GM12878 (cell line): ENCODE measurements at places on chromosomes 11 and 22.

GRCh38 chr11:76069001-76069400, 137.3 kb downstream of the WNT11 start:
- no peak for DNase-seq

- no peak for DNase-seq
Measured at GRCh38 chr11:56916587-56916986, 72.1 kb upstream of the OR5AK2 start.

DNA sequence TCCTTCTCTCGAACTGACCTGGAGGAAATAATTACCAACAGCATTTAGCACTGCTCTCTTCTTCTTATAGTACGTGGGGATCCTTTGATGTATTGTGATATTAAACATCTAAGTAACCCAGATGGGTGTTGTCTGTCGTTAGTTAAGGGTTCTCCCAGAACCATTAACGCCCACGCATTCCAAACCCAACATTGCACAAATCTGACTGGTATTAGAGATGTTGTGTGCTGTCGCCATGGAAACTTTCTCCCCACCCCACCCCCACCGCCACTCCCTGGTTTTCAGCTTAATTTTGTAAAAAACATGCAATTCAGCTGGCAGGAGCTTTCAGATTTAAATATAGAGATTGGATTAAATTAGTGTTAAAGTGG, 1495.2 kb downstream of the TBC1D22A start:
- no peak for DNase-seq

- DNase-seq = no peak
Measured at GRCh38 chr11:8927233-8927632, 5.5 kb downstream of the C11orf16 start.

- no peak for DNase-seq
Measured at GRCh38 chr22:49619301-49619700, 208.4 kb downstream of the BRD1 start.

GRCh38 chr22:40276996-40277823, 69.1 kb upstream of the ADSL start:
- no peak for DNase-seq

GRCh38 chr22:25452116-25452700, 112.3 kb upstream of the GRK3 start:
- no peak for DNase-seq

DNA sequence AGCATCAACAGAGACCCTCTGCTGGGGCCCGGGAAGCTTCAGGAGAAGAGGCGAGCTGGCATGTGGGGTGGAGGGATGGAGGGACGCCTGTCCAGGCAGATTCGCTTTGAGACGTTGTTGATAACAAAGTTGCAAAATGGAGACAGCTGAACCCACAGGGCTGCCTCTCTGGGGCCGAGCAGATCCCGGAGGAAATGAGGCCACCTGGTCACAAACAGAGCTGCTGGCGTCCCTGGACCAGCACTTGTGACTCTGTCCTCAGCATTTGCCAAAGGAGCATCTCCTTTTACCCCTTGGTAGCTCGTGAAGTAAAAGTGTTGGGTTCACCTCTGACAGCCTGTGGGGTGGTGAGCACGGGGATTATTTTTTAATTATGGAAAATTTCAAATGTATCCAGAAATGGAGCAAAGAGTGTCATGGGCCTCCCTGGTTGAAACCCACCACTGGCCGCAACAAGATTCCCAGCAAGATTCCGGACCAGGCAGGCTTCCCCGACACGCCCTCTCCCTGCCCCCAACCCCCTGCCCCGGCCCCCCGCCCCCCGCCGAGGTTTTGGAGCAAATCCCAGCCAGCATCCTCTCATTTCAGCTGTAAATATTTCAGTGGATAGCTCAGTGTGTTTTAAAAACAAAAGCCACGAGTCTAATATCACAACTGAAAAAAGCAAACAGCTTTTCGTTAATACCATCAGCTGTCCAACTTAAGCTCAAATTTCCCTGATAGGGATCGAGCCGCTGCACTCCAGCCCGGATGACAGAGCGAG, 20.3 kb downstream of the GRAMD4 start:
- DNase-seq = no peak

GRCh38 chr11:72840780-72841179, 26.6 kb downstream of the ATG16L2 start:
- no peak for DNase-seq

GRCh38 chr11:78806214-78807004, 231.7 kb upstream of the NARS2 start:
- DNase-seq = no peak

DNA sequence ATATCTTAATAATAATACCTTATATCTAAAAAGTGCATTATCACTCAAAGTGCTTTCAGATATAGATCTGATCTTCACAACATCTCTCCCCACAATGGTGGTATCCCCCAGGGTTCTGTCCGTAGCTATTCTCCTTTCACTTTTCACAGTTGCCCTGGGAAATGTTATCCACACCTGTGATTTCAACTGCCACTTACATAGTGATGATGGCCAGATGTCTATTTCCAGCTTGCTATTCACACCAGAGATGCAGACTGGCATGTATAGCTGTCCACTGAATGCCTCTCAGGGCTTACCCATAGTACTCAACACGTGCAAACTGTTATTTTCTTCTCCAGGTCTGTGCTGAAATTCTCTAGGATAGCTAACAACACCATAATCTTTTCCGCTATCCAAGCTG, 724.7 kb downstream of the DLG2 start:
- no peak for DNase-seq

- no peak for DNase-seq
Measured at GRCh38 chr22:37503183-37503683, 16.0 kb downstream of the CARD10 start.

DNA sequence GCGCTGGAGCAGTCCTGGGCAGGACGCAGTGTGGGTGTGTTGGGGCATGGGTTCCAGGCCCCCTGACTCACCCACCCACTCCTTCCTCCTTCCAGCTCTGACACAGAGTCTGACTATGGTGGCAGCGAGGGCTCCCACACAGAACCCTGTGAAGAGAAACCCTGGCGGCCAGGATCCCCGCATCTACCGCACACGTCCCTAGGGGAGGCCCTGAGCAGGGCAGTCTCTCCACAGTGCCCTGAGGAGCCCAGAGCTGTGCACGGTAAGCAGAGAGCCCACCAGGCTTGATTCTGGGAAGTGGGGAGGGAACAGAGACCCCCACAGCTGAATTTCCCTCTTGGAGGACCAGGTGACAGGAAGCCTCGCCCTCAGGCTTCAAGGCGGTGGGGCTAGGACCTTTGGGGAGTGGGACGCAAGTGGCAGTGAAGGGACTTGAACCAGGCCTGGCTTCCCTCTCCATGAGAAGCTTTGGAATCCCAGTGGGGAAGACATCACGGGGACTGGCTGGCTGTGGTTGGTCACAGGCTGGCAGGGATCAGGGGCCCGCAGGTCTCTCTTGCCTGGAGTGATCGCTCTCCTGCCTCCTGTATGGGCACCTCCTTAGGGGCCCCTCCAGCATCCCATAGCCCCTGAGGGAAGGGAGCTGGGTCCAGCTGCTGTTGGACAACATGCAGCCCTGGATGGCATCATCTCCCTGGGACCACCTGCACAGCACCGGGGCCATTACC, 96.4 kb upstream of the PARVA start:
- no peak for DNase-seq

DNA sequence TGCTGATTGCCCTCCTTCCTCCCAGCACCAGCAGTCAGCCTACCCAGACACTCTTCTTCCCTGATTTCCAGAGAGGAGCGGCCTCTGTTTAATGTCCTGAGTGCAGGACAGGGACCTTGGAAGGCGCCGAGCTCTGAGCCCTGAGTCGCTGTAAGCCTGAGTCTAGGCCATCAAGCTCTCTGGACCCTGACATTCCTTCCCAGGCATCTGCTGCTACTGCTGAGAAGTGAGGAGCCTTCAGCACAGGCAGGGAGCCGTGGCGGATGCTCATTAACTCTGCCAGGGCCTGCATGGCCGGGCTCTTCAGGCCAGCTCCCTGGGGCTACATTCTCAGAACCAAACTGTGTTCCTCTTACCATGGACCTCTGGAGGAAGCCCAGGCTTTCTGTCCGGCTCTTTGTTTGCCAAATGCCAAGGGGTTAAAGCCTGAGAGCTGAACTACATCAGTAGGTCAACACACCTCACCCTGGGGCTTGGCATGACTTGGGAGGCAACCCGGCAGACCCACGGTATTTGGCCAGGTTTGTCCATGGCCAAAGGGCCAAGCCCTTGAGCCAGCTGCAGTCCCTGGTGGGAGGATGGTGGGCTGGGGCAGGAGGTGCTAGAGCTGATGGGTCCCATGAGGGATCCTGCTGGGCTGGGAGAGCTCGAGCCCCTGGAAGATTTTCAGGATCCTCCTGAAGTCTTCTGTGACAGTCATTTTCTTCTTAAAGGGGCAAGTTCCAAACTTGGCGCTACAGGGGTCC, 721.4 kb downstream of the BRD1 start:
- DNase-seq = no peak

DNA sequence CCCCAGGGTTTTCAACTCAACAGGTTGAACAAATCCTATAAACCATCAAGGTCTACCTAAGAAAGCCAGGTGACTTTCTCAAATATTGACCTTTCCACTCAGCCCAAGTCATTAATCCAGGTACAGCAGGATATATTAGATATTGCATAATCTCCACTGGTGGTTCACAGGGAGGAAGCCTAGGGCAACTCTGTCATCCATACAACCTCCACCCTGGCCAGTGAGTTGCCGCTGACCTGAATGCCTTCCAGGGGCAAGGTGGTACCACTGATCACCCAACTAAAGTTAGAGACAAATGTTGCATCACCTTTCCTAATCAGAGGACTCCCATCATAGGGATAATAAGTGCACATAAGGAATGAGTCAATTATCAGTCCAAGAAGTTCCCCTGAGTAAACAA, 22.9 kb downstream of the GUCD1 start:
- no peak for DNase-seq

- no peak for DNase-seq
Measured at GRCh38 chr11:105989124-105989523, 32.9 kb downstream of the MSANTD4 start.

GRCh38 chr22:30562366-30562765, 12.1 kb downstream of the GAL3ST1 start:
- DNase-seq = no peak

DNA sequence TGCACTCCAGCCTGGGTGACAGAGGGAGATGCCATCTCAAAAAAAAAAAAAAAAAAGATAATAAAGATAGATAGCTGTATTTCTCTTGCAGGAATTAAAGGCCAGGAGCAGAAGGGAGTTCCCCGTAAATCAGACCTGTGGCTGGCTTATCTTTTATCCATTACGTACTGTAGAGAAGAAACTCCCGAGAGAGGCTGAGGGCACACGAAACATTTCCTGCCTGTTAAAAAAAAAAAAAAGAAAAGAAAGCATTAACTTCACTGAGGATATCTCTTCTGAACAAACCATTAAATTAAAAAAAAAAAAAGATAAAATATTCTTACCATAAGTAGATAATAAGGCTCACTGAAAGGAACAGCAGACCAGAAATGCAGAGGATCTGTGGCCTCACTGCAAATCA, 22.5 kb downstream of the P4HA3 start:
- no peak for DNase-seq

- no peak for DNase-seq
Measured at GRCh38 chr11:106082096-106082495, 4.6 kb downstream of the AASDHPPT start.

DNA sequence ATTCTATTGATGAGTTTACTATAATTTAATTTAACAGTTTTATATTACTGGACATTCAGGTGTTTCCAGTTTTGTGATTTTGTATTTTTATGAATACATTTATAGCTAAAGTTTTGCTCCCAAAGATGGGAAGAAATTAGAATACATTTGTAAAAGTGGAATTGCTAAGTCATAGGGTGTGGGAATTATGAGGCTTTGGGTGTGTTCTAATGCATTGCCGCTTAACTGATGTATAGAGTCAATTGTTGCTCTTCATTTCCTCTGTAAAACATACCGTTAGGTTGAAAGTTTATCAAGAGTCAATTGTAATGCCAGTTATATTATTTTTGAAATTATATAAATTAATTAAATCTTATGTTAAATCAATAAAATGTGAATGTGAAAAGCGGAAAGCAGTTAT, 16.2 kb downstream of the PAAF1 start:
- DNase-seq = no peak

GRCh38 chr11:28209906-28210305, 101.7 kb downstream of the METTL15 start:
- no peak for DNase-seq
